ENCODE measurements at places on chromosomes 3 and 15.

DNA sequence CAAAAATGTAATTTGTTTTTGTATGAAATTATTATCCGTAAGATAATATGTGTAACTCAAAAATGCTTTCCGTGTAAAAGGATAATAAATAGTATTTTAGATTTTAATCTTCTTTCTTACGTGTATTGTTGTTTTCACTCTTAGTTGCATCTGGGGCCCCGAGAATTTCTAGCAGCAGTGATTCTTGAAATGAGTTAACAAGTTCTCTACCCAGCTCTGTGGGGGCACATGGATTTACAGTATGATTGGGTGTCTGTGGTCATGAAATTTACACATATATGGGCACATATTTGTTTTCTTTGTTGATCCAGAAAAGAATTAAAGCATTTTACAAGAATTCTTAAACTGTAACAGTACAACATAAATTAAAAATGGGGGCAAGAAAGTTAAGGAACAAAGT is 145.9 kb upstream of the LRRFIP2 start:
- no peak for DNase-seq

DNA sequence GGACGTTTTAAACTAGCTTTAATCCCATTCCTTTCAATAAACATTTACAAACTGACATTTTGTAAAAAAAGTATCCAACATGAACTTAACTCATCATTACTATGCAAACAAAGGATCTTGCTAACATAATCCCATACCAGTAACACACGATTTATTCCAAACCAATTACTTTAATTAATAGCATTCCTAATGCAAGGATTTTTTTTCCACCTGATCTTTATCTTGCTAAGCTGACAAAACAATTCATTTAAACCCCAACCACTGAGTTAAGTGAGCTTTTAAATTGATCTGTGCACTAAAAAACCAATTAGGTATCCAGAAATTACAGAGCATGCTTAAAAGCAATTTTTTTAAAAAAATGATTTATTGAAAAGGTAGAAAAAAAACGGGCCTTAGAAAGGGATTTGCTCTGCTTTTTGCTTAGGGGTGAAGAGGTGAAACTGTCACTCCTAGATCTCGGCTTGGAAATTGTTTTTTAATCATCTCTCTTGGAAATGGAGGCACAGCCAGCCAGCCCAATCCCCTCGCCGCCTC is 1.2 kb downstream of the SH3BP5 start:
- DNase-seq: no peak

GRCh38 chr15:25937796-25938195 is 74.7 kb upstream of the ATP10A start:
- DNase-seq: no peak

- peak; percentile 51 for DNase-seq
These were observed 14.5 kb downstream of the APBA2 start for GRCh38 chr15:28900041-28900891.

DNA sequence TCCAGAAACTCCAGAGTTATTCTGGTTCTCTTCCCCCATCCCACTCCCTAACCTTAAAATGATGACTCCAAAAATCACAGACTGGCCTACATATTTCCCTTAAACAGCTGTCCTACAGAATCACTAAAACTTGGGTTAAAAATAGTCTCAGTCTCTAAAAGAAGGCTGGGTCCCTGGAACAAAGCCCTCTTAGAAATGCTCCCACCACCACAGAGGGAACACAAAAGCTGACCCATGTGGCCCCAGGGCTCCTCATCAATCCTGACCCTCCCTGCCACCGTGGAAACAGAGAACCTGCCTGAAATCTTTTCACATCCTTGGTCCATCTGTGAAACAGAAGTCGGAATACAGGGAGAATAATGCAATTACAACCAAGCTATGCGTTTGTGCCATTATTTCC is 55.7 kb upstream of the DCLK3 start:
- DNase-seq: no peak

GRCh38 chr3:116897382-116897781 is 187.8 kb downstream of the TUSC7 start:
- no peak for DNase-seq

- no peak for DNase-seq
These were observed 76.8 kb downstream of the ADCY5 start for GRCh38 chr3:123371859-123372685.

DNA sequence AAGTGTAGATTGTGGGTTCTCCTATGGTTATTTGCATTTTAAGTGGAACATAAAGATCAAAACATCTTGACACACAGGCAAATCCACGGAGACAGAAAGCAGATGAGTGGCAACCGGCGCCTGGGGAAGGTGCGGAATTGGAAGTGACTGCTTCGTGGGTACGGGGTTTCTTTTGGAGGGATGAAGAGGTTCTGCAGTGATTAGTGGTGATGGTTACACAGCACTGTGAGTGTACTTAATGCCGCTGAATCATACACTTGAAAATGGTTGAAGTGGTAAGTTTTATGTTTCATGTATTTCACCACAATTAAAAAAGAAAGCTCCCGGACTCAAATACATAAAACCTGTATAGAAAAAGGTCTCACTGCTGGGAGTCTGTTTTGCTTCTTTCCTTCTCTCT is 18.5 kb upstream of the VPS33B start:
- DNase-seq: no peak

GRCh38 chr3:159854500-159855124 is 134.0 kb upstream of the IL12A start:
- no peak for DNase-seq

DNA sequence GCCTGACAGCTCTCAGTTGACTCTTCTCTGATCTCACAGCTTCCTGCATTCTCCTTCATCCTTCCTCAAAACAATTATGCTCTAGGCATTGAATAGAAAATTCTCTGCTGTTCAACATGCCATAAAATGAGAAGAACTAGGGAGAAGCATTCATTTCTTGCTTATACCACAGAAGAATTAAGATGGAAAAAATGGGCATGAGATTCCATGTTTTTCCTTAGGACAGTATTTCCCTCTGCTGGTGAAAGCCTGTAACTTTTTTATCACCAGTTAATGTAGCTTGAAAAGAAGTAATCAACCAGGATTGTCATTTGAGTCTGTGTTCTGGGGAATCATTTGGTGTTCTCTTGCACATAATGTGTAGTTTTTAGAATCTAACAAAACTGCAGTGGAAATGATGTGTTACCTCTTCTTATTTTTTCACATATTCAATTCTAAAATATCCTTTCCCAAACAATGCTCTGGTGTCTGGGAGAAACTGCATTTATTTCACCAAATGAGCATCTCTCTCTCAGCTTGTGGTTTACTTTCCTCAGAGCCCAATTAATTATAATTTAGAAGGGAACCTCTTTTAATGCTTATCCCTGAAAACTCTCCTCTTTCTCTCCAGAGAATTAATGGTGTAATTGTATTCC is 92.8 kb upstream of the DCBLD2 start:
- no peak for DNase-seq

- DNase-seq: no peak
These were observed 55.7 kb upstream of the SMAD6 start for GRCh38 chr15:66646308-66646707.

DNA sequence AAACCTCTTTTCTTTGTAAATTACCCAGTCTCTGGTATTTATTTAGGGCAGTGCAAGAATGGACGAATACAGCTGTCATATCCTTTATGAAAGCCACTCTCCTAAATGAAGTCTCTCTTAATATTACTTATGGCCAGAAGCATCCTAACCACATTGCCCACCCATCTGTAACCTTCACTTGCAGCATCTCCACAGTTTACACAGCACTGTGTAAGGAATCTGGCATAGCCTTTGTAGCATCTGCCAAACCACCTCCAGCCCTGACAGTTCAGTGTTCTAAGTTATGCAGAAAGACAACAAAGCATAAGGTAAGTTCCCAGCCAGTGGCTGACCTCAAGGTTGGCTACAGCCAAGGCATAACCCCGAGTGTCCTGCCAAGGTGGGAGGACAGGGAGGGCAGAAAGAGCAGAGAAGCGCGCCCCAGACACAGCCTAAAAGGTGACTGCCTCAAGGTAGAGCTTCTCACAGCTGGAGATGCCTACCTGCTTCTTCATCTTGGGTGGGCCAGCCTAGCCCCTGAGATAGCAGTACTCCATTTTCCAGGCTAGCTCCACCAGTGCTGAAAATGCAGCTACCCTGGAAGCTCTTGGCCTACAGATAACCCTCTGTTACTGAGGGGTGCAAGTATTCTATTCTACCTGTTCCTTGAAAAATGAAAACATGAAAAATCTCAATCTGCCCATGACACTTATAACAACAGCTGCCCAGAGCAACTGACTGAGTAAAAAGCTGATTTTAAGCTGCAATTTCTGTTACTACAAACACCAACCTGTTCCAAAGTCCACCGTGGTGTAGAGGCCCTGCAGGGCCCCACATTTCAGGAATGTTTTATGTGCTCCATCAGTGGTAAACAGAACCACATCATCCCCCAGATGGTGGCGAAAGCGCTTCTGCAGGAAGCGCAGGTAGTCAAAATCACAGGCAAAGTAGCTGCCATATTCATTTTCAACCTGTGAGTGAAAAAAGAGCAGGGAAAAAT is 39.3 kb downstream of the GLB1 start:
- DNase-seq: no peak

DNA sequence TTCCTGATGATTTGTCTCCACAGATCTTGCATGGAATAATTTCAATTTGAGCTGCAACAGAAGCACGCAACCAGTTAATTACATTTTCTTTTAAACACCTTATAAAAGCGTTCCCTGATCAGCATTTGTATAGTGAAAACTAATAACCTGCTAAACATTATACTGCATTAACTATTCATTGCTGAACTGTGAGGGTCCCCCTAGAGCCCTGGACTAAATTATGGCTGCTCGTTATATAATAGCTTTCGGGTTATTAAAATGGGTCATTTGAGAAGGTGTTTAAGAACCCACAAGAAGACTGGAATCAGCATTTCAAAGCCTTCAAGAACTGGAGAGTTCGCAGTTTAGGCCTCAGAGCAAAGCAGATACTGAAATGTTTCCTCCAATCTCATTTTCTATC is 52.9 kb upstream of the ICE2 start:
- DNase-seq: no peak

DNA sequence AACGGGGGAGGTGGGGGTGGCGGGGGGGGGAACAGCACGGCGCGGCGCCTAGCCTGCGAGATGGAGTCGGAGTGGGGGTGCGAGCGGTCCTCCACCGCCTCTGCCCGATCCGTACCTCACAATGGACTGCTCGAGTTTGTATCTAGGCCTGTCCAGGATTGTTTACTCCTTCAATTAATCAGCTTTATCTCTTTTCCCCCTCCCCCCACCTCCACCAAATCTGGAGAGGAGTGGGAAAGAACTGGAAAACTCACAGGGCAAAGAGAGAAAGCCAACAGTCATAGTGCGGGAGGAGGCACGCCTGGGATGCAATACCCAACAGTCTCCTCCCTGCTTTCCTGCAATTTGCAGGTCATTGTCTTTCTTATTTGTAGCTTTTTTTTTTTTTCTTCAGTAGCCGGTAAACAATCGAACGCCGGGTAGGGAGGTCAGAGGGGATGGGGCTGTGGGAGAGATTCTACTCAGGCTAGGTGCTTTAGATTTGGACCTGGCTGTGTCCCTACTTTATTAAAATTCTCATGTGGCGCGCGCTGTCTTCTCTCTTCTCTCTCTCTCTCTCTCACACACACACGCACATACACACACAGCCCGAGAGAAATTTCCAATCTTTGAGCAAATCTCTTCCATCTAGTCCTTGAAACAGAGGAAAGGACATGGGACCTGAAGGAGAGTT is 6.9 kb upstream of the MEIS2 start:
- DNase-seq: no peak

DNA sequence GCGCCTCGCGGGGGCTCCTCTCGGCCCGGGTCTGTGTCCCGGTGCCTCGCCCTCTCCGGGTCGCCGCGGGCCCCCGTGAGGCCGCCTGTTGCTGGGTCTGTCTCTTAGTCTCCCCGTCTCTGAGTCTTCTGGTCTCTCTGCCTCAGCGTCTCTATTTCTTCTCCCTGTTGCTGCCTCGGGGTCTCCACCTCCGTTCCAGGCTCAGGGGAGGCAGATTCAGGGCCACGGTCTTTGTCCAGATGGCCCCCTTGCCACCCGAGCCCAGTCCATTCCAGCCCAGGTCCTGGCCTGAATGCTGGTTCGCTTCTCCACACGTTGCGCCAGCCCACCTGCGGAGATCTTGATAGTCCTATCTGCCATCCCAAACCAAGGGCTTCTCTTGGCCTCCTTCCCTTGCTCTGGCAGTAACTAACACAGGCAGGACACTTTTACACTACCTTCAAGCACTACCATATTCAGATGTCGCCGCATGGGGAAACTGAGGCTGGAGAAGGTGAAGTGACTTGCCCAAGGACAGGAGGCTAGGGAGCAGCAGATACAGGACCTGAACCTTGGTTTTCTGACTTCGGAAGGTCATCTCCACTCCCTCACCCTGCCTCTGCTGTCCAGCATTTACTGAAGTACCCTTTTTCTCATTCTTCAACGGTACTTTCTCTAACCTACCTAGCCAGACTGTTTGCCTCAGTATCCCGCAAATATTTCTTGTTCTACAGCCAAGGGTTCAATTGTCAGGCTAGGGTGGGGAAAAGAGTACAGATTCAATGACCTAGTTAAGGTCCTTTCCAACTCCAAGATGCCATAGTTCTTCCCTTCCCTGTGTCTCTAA is 616 bp upstream of the IGDCC4 start:
- DNase-seq: no peak

- no peak for DNase-seq
These were observed 383.1 kb upstream of the TPRG1 start for GRCh38 chr3:188788621-188789081.

DNA sequence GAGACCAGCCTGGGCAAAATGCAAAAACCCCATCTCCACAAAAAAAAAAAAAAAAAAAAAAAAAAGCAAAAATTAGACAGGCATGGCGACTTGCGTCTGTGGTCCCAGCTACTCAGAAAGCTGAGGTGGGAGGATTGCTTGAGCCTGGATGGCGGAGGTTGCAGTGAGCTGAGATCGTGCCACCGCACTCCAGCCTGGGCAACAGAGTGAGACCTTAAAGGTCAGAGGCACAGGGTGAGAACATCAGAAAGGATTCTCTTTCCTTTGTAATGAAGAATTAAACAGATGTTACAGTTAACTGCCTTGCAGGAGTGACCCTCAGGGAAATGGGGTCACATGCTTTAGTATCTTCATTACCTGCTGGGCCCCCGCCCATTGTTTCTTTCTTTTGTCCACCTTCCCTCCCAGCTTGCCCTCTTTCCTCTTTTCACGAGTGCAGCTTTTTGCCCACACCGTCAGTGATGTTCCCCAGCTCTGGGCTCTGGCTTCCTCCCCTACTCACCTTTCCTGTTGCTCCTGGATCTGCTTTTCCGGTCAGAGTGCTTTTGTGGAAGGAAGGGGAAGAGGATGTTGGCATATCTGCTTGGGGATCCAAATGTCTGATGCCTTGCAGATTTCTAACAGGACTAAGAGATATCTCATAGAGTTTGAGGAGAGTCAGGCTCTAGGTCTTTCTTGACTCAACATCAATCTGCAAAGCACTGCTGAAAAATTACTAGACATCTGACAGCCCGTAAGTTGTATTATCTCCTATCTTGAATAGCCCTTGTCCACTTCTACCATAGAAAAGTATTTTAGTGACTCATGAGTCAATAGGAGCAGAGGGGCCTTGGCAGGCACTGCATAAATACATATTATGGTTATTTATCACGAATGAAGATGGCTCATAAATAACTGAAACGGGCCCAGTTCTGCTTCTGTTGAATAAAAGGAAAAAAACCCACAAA is 35.6 kb upstream of the NDUFB4 start:
- no peak for DNase-seq
